ENCODE measurements at places on chromosomes 6 and 20.

GRCh38 chr6:124953808-124954207 lies 8.4 kb upstream of the RNF217 start:
- no peak for DNase-seq

- DNase-seq = no peak
These were observed 205.3 kb downstream of the TAF4 start for GRCh38 chr20:61860260-61860987.

DNA sequence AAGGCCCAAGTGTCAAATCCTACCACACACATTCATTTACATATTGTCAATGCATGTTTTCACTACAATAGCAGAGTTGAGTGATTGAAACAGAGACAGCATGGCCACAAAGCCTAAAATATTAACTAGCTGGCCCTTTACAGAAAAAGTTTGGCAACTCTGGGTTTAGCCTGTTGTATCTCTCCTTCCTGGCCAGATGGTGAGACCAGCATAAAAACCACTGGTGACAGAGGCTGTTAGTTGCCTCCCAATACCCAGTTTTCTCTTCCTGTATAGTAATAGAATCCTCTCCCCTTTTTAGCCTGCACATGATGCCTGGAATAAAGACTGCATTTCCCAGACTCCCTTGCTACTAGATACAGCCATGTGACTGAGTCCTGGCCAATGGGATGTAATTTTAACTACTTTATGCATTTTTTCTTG lies 100.0 kb upstream of the TAB2 start:
- no peak for DNase-seq

- no peak for DNase-seq
These were observed 79.9 kb downstream of the SLC22A3 start for GRCh38 chr6:160428069-160428430.

DNA sequence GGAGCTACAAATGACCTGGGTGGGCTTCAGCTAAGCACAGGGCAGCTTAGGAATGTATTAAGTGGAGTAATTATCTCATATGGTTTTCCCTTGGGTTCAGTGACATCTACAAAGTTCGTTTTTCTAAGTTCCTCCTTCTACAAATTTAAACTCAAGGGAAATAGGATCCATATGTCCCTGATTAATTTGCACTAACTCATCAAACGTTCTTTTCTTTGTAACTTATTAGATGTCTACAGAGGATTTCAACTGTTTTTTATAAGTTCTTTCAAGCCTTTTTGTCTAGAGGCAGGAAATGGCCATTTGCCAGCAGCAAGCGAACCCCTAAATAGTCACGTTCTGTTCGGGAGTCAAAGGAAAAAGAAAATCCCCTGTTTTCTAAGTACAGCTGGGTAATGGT lies 1060.3 kb downstream of the KIF16B start:
- DNase-seq = no peak

- DNase-seq = no peak
These were observed 116.1 kb upstream of the CDH4 start for GRCh38 chr20:61135968-61136367.

- DNase-seq = no peak
These were observed 54.3 kb upstream of the TCF21 start for GRCh38 chr6:133834472-133835170.

- DNase-seq = no peak
These were observed 33.7 kb upstream of the EPB41L2 start for GRCh38 chr6:131096786-131097185.

- peak; percentile 14 for DNase-seq
These were observed 1.7 kb upstream of the SCAF8 start for GRCh38 chr6:154731296-154732218.

DNA sequence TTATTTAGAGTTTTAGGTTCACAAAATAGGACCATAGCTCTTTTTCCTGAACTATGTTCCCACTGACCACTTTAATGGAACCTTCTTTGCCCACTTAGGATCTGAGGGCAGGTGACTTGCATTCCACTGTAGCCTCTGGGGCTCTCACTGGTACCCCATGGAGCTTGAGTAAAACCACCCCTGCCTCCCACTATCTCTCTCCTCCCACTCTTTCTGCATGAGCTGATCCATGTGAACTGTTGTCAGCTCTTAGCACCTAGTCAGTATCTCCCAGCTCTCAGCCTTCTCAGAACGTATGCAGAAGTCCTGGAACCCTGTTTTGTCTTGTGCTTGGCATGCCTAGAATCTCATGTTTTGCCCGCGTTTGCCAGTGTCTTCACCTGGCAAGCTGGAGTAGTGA lies 200.6 kb upstream of the SNX9 start:
- no peak for DNase-seq

DNA sequence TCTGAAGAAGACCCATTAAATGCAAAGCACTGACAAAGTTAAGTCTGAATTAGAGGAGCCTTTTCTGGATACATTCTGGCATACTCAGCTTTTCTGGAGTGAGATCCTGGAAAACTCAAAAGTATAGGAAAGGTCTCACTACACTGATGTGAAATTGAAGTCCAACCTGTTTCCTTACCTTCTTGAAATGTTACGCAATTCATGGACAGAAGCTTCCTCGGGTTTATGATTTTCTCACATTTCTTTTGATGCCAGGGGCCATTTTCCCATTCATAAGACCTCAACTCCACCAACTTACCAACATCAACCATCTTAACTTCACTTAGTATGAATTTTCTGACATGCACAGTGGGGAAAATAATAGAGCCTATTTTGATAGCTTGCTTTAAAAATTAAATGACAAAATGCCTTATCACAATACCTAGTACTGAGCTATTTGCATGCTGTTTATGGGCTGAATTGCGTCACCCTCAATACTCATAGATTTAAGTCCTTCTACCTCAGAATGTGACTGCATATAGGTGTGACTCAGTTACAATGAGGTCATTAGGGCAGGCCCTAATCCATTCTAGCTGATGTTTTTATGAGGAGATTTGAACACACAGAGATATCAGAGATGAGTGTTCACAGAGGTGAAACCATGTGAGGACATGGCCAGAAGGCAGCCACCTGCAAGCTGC lies 73.4 kb upstream of the RAB32 start:
- no peak for DNase-seq

DNA sequence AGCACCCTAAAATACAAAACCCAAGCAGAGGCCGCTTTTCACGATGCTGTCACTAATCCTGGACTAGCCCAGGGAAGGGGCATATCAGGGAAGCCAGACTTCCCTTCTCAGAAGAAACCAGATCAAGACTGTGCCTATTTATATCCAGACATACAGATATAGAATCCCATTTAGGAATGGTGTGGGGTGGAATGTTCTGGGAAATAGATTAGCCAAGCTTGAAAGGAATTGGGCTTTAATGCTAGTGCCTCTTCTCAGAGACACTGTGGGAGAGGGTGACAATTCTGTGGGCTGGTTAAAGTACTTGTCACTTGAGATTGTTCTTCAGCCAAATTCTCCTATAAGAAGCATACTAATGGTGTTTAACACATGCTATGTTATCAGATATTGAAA lies 45.5 kb downstream of the SNAP25 start:
- no peak for DNase-seq

DNA sequence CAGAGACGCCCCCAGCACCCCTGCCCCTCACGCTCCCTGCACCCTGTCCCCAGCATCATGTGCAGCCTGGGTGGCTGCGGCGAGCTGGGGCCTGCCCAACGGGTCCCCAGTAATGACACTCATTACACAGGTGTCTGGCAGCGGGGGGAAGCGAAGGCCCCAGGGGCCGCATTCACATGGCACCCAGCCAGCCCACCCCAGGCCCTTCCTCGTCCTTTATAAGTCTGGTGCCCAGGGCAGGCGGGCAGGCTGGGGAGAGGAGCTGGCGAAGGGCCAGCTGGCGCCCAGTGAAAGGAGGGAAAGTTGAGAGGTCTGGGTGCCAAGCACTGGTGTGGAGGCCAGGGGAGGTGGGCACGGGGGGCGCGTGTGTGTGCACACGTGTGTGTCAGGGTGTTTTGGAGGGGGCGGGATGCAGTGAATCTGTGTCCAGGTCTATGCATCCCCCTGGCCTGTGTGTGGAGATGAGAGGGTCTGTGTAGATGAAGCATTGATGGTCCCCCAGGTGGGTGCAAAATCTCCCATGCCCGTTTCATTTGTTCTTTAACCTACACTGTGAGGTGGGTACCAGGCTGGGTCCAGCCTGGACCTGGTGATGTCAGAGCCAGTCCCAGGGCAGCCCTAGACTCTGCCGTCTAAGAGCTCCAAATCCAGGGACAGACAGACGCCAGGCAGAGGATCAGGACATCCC lies 105.3 kb downstream of the CEBPB start:
- DNase-seq = no peak

- DNase-seq = no peak
These were observed 100.2 kb upstream of the HMGN3 start for GRCh38 chr6:79334674-79335073.

DNA sequence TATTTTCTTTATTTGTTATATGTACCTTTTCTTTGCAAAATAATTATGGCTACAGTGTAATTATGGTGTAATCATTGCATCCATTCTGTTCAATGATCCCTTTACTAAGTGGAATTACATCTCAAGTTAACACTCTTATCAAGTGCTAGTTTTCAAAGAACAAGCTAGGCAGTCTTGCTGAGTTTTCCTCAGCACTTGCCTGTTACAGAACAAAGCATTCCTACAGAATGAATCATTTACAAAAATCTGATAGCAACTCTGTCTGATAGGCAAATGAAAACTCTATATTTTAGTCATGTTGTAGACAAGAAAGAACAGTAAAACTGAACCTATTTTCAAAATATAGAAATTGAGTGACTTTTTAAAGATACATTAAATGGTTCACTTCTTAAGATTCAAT lies 109.8 kb upstream of the POU3F2 start:
- DNase-seq = no peak

- no peak for DNase-seq
These were observed 51.4 kb upstream of the RPS6KA2 start for GRCh38 chr6:166678426-166678825.

DNA sequence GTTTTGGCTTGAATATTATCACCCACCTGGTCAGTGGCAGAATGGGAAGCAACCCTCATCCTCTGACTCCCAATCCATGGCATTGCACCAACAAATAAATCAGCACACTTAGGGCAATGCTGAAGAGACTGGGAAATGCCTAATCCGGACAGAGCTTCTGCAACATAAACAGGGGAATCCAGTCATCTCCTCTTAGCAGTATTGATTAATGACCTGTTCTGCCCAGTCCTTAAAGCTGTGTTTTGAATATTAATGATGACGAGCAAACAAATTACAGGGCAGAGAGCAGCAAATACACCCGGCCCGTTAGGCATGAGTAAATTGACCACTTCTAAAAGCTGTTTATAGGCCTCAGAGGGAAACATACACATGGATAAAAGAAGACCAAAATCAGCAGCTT lies 77.0 kb upstream of the B3GAT2 start:
- no peak for DNase-seq

GRCh38 chr20:50149481-50150254 lies 3.9 kb downstream of the PEDS1 start:
- no peak for DNase-seq

GRCh38 chr6:160790028-160790792 lies 88.2 kb downstream of the PLG start:
- DNase-seq = no peak

All from CD4-positive, alpha-beta T cell (primary cell).